ENCODE measurements at places on chromosomes 11 and 22.

DNA sequence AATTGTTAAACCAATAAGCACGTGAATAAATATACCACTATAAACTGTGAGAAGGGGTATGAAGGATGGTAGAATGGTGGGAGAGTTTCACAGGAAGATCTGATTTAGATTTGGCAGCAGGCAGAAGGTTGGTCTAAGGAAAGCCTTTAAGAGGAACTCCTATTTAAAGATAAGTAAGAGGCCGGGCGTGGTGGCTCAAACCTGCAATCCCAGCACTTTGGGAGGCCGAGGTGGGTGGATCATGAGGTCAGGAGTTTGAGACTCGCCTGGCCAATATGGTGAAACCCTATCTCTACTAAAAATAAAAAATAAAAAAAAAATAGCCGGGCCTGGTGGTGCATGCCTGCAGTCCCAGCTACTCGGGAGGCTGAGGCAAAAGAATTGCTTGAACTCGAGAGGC, 45.8 kb upstream of the CXCR5 start:
- DNase-seq: no peak

- no peak for DNase-seq
These were observed 6.2 kb upstream of the FAM83F start for GRCh38 chr22:39988386-39989114.

- no peak for DNase-seq
These were observed 1584.3 kb upstream of the RAG2 start for GRCh38 chr11:38182126-38182866.

GRCh38 chr11:28223994-28224393, 115.8 kb downstream of the METTL15 start:
- DNase-seq: no peak

GRCh38 chr11:20090654-20091374, 69.5 kb downstream of the DBX1 start:
- DNase-seq: no peak

All from GM12878 (cell line).